Stimulated activated CD8-positive, alpha-beta memory T cell treated with anti-CD3 and anti-CD28 coated beads, Interleukin-15, amount 100 ng/mL, for 1 hour (primary cell): ENCODE measurements at places on chromosomes 13 and 19.

- no peak for DNase-seq
Measured at GRCh38 chr13:62176051-62176450, 760.4 kb upstream of the PCDH20 start.

- DNase-seq, result no peak
Measured at GRCh38 chr13:46996316-46997030, 99.6 kb upstream of the HTR2A start.

DNA sequence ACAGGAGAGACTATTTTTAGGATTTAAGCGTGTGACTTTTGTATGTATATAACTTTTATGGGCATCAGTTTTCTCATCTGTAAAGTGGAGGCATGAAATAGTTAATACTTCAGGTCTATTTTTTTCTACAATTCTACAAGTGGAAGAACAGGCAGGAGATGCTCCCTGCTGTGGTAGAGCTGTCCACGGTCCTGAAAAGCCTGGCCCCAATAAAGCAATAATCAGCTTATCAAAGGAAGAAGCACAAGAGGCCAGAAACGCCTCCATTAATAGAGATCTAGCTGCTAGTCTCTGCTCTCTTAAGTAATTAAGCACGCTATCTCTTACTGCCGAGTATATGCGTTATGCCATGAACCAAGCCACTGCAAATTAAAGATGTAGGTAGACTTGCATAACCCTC lies 28.0 kb upstream of the WASF3 start:
- DNase-seq, result no peak

DNA sequence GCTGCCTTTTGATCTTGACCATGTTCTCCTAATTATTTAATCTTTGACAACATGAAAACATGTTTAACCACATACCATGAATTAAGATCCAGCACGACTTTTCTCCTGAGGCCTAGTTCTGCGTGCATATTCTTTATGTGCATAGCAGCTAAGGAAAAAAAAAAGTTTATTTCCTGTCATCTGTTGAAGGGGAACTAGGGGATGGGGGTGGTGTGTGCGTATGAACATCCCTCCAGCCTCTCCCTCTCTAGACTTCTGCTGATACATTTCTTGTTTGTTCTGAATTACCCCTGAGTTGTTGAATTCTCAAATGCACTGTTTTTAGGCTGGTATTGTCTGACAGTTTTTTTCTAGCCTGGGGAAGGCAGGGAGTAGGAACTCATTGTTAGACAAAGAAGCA lies 543.3 kb downstream of the FGF9 start:
- no peak for DNase-seq

DNA sequence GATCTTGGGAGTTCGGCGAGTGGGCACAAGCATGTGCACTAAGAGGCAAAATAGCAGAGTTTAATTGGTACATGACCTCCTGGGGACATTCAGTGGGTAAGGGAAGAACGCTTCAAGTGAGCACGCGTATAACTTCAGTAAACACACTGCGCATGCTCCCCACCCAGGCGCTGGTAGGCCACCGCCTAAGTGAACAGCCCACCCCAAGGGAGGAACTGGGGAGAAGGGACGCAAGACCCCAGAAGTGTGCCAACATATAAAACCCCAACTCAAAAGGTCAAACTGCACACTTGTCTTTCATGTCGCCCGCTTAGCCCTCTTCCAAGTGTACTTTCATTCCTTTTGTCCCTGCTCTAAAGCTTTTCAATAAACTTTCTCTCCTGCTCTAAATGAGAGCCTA lies 10.5 kb upstream of the NTN5 start:
- no peak for DNase-seq

GRCh38 chr13:51380269-51380668 lies 40.8 kb downstream of the SERPINE3 start:
- no peak for DNase-seq

GRCh38 chr19:367963-368629 lies 23.5 kb upstream of the MIER2 start:
- no peak for DNase-seq

- DNase-seq, result no peak
Measured at GRCh38 chr19:911197-912033, 1.6 kb downstream of the R3HDM4 start.

GRCh38 chr13:110187641-110188161 lies 119.3 kb downstream of the COL4A1 start:
- DNase-seq, result no peak

GRCh38 chr13:102227741-102228140 lies 174.1 kb downstream of the FGF14 start:
- DNase-seq, result no peak

DNA sequence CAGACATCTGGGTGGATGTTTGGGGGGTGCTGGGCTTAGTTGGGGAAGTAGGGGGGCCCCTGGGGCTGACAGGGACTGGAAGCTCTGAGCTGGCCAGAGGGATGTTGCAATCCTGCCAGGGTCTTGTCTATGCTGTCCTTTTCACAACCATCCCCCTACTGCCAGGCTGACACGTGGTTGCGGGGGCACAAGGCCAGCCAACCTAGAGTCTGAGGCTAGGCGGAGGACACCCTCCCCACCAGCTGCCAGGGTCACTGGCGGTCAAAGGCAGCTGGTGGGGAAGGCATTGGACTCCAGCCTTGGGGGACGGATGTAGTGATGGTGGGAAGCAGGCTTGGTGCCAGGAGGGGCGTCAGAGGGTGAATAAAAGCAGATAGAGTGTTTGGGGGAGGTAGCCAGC lies 1.6 kb upstream of the APOC1 start:
- DNase-seq, result no peak

GRCh38 chr19:16677055-16677454 lies 16.1 kb downstream of the TMEM38A start:
- no peak for DNase-seq

GRCh38 chr19:17647071-17648020 lies 40.8 kb downstream of the UNC13A start:
- DNase-seq, result no peak
